CD8-positive, alpha-beta memory T cell (primary cell): ENCODE measurements at places on chromosomes 4 and X.
A peak's percentile ranks its signal among the peaks of the same experiment; 100 is the strongest.

GRCh38 chr4:80387390-80388283, 52.1 kb downstream of the CFAP299 start:
- no peaks in the 10 kb centered on the region for H3K36me3 ChIP-seq
- no peak overlapping the region for H3K27ac ChIP-seq
- H3K4me3 ChIP-seq, result no peak overlapping the region
- no peaks in the 10 kb centered on the region for H3K27me3 ChIP-seq
- DNase-seq, result peak; percentile 40

GRCh38 chrX:22378296-22378695, 105.6 kb downstream of the CBLL2 start:
- no peak overlapping the region for H3K4me3 ChIP-seq
- no peaks in the 10 kb centered on the region for H3K27me3 ChIP-seq
- no peaks in the 10 kb centered on the region for H3K4me1 ChIP-seq
- DNase-seq, result no peak

GRCh38 chr4:25320773-25321172, 8.2 kb downstream of the ZCCHC4 start:
- H3K27me3 ChIP-seq, result no peaks in the 10 kb centered on the region
- no peak for DNase-seq
- no peaks in the 10 kb centered on the region for H3K4me1 ChIP-seq
- no peak overlapping the region for H3K27ac ChIP-seq
- no peak overlapping the region for H3K4me3 ChIP-seq

- H3K36me3 ChIP-seq, result no peaks in the 10 kb centered on the region
- H3K4me3 ChIP-seq, result no peak overlapping the region
- H3K27me3 ChIP-seq, result no peaks in the 10 kb centered on the region
- no peak overlapping the region for H3K27ac ChIP-seq
- no peak for DNase-seq
- H3K4me1 ChIP-seq, result no peaks in the 10 kb centered on the region
Measured at GRCh38 chr4:23887173-23887572, 2.7 kb downstream of the PPARGC1A start.

GRCh38 chr4:94515365-94515764, 63.6 kb downstream of the PDLIM5 start:
- H3K27me3 ChIP-seq, result no peaks in the 10 kb centered on the region
- no peak overlapping the region for H3K4me3 ChIP-seq
- no peaks in the 10 kb centered on the region for H3K36me3 ChIP-seq
- no peak overlapping the region for H3K27ac ChIP-seq
- no peaks in the 10 kb centered on the region for H3K4me1 ChIP-seq
- no peak for DNase-seq

GRCh38 chr4:38568768-38569167, 95.2 kb upstream of the KLF3 start:
- H3K36me3 ChIP-seq, result no peaks in the 10 kb centered on the region
- DNase-seq, result no peak
- H3K27ac ChIP-seq, result no peak overlapping the region
- H3K27me3 ChIP-seq, result no peaks in the 10 kb centered on the region

GRCh38 chr4:6688879-6689505, 4.7 kb upstream of the S100P start:
- H3K4me1 ChIP-seq, result peaks cover 65% of the 10 kb centered on the region
- no peaks in the 10 kb centered on the region for H3K36me3 ChIP-seq
- H3K27me3 ChIP-seq, result no peaks in the 10 kb centered on the region
- DNase-seq, result peak; percentile 72
- peak overlapping the region; percentile 72 for H3K27ac ChIP-seq
